ENCODE measurements at places on chromosomes 2 and 18.

DNA sequence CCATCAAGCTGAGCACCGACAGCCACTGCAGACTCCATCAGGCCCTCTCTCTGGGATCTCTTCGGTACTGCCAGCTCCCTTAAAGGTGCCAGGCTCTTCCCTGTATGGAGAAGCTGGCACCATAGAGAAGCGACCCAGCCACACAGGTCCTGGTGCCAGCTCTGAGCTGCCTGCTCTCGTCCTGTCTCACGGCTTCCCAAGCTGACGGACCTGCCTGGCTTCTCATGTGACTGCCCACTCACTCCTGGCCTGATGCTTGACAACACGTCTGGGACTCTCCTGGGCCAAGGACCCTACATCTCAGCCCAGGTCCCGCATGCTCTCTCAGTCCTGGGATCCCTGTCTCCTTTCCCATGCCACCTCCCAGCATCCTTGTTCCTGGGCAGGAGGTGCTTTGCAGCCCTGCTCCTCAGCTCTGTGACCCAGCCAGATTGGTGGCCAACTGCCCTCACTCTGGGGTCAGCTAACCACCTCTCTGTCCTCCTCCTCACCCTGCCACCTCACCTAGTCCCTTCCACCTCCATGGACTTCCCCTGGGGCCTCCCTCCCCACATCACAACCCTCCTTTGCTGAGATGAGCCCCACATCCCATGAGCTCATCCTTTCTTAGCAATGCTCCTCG, 12.5 kb upstream of the ATOH8 start:
- DNase-seq, result no peak

- DNase-seq, result no peak
Measured at GRCh38 chr2:30679426-30680088, 127.7 kb downstream of the CAPN13 start.

GRCh38 chr2:20467789-20468548, 21.1 kb downstream of the RHOB start:
- DNase-seq, result no peak

GRCh38 chr2:109516445-109517117, 97.2 kb downstream of the SEPTIN10 start:
- DNase-seq, result no peak
